ENCODE measurements at places on chromosomes 6 and 20. TPM values are rescaled to one million over a fixed set of nuclear protein-coding genes. Genes with fewer than 3 reads are reported as not detected.

Gene AAR2
- 37.8 TPM for total RNA-seq

GRCh38 chr6:80767808-80768207, 661.3 kb downstream of the BCKDHB start:
- no peaks in the 10 kb centered on the region for H3K4me1 ChIP-seq
- DNase-seq: peak; percentile 25
- H3K27me3 ChIP-seq: no peaks in the 10 kb centered on the region
- no peaks in the 10 kb centered on the region for H3K36me3 ChIP-seq

DNA sequence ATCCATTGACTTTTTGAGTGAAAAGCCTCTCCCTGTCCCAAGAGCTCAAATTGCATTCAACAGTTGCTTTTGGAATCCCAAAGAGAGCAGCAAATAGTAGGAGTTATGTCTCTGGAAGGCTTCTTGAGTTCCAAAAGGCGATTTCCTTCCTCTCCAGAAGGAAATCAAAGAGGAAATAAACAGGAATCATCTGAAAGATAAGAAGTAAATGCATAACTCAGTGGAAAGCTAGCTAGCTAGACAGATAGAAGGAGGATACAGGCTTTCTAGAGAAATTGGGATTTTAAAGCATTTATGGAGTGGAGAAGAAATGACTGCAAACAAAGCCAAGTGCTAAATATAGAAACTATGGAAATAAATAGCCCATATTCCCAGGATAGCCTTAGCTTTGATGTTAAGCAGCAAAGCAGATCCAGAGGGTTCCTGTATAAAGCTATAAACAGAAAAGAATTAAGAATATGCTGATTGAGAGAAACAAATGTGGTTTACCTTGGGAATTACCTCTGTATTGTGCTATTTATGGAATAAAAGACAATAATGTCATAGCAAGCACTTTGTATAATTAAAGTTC, 214.7 kb downstream of the PLCB1 start:
- no peak overlapping the region for H3K4me3 ChIP-seq
- H3K36me3 ChIP-seq: no peaks in the 10 kb centered on the region
- DNase-seq: no peak
- H3K4me1 ChIP-seq: no peaks in the 10 kb centered on the region
- H3K27me3 ChIP-seq: no peaks in the 10 kb centered on the region
- H3K27ac ChIP-seq: no peak overlapping the region

DNA sequence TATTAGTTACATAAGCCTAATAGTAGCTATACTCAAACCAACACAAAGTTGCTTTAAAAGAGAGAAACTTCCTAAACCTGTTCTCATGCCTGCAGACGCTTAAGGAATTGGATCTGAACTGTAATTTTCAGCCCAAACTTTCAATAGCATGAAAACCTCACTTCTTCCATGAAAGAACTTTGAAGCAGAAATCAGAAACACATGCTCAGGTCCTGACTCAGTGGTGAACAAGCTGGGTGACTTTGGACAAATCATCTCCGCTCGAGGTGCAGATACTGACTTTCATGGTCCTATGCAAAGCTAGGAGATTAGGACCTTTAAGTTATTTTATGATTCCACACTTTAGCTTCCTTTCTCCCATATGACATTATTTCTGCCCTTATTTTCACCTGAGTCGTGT, 36.5 kb downstream of the NOX3 start:
- no peaks in the 10 kb centered on the region for H3K36me3 ChIP-seq
- no peaks in the 10 kb centered on the region for H3K27me3 ChIP-seq
- no peak overlapping the region for H3K27ac ChIP-seq
- H3K4me1 ChIP-seq: 0 out of 2 replicates have a peak, but pooled peaks cover 1% of the 10 kb centered on the region
- DNase-seq: no peak
